ENCODE measurements at places on chromosomes 16 and 17.

DNA sequence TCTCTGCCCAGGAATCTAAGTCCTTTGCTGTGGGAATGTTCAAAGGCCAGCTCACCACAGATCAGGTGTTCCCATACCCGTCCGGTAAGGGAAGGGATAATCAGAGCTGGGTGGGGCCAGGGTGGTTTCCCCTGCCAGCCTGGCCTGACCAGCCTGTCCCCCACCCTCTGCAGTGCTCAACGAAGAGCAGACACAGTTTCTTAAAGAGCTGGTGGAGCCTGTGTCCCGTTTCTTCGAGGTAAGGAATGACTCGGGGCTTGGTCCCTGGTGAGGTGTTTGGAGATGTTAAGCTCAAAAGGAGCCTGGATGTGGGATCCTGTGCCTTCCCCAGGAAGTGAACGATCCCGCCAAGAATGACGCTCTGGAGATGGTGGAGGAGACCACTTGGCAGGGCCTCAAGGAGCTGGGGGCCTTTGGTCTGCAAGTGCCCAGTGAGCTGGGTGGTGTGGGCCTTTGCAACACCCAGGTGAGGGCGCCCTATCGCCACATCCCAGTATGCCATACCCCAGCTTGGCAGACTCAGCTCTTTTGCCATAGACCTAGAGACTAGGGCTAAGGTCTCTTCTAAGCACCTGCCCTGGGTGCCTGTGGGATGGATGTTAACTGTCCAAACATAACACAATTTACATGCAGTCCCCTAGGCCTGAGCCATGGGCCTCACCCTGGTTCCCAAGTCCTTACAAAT, 997 bp downstream of the ACADVL start:
- H3K4me3 ChIP-seq = peak overlapping the region; percentile 83
- no peaks in the 10 kb centered on the region for H3K27me3 ChIP-seq
- H3K36me3 ChIP-seq = peaks cover 45% of the 10 kb centered on the region
- H3K4me1 ChIP-seq = peaks cover 70% of the 10 kb centered on the region

- H3K36me3 ChIP-seq = peaks cover 18% of the 10 kb centered on the region
- no peak overlapping the region for H3K4me3 ChIP-seq
- DNase-seq = peak; percentile 96
These were observed 5.1 kb upstream of the RASL10B start for GRCh38 chr17:35726127-35726952.

DNA sequence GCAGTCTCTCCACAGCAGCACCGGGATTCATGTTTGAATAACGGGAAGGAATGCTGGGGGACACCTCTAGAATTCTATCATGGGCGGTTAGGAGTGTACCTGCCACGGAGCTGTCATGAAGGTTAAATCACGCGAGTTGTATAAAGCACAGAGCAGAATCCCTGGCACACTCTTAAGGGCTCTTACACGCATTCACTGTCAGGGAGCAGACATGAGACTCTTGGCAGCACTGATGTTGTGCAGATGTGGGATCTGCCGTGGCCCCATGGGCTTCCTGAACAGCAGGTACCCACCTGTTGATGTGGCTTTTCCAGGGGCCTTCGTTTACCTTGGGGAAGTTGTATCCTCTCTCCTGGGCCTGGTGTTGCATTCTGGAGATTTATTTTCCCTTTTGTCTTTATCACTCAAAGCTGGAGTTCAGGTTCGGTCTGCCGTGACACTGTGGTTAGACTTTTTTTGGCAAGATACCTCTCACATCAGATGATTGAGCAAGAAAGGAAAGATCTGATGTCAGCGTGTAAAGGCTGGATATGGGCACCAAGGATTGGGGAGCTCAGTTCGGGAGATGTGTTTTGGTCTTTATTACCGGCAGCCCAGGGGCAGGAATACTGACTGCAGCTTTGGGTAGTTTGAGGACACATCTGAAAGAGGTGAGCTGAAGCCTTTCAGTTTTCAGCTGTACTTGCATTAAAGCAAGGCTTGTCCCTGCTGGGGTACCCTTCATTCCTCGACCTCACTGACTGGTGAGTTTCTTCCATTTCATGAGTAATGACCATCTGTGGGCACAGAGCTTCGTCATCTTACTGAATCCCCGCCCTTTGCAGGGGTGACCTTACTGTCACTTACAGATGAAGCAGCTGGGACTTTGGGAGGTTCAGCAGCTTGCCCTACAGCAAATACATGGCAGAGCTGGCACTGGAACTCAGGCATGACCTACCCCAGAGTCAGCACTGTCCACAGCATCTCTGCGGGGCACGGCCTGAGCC, 19.3 kb downstream of the KNOP1 start:
- peaks cover 22% of the 10 kb centered on the region for H3K4me1 ChIP-seq
- DNase-seq = no peak
- no peak overlapping the region for H3K4me3 ChIP-seq
- peaks cover 34% of the 10 kb centered on the region for H3K36me3 ChIP-seq
- no peaks in the 10 kb centered on the region for H3K27me3 ChIP-seq

GRCh38 chr16:17333229-17333628, 137.5 kb downstream of the XYLT1 start:
- no peak overlapping the region for H3K4me3 ChIP-seq
- no peaks in the 10 kb centered on the region for H3K4me1 ChIP-seq
- H3K36me3 ChIP-seq = no peaks in the 10 kb centered on the region
- no peak for DNase-seq
- no peak overlapping the region for H3K27ac ChIP-seq

DNA sequence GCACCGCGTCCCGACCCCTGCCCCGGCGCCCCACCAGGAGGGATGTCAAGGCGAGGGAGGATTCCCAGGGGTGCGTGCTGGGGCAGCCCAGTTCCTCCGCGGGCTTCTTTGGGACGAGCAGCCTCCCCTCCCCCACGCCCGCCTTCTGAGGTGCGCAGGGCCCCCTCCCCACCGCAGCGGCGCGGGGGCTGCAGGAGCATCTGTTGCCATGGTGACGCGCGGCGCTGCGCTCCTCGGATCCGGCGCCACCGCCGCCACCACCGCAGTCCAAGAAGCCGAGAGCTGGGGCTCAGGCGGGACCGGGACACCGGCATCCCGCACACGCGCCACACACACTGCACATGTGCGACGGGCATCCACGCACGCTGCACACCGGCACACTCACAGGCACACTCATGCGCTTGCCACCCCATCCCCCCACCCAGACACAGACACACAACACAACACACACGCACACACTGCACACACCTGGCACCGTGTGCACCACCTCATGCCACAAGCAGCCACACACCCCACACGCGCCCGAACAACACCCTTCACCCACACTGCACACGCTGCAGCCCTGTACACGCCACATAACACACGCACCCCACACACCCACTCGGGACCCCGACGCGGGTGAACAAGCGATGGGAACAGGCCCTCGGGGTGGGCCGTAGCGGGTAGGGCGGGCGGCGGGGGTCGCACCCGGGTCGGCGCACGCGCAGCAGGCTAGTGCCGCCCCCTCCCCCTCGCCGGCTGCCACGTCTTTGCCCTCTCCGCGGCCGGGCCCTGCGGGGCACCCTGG, 17.0 kb downstream of the ENPP7 start:
- DNase-seq = no peak
- no peak overlapping the region for H3K4me3 ChIP-seq
- no peak overlapping the region for H3K27ac ChIP-seq
- peaks cover 68% of the 10 kb centered on the region for H3K27me3 ChIP-seq
- peaks cover 14% of the 10 kb centered on the region for H3K4me1 ChIP-seq

DNA sequence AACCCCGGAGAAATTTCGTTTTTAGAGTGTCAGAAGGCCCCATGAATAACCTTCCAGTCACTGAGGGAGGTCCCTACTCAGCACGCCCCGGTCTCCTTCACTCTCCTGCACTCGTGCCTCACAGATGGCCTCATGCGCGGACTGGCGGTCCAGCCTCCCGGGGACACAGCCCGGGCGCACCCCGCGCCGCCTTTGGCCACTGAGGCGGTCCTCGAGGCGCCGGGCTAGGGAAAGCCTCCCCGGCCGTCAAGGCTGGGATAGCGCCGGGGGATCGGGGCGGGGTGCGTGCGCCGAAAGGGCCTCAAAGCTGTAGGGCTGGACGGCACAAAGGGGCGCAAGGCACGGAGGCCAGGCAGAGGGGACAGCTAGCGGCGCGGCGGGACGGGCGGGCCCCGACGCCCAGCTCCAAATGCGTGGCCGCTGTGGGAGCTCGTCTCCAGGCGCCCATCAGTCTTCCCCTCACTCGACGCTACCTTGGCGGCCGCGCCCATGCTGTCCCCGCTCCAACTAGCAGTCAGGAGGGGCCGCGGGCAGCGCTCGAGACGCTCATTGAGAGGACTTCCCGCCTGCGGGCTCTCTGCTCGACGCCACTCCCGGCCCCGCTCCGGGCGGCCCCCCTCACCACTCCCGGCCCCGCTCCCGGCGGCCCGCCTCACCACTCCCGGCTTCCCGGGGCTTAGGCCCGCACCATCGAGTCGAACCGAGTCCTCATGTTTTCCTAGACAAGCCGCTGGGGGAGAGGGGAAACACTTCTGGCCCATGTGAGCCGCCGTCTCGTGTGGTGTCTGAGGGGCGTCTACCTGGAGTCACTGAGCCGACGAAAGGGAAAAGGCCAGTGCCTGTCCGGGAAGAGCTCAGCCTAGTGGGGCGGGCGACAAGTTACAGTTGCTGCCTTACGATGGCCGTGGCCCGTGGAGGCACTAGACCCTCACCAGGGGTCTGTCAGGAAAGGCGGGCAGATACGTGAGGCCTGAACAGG, at the start of gene USP6:
Gene USP6 (plus strand): TSS at position 360 of the 979 bp plus-strand sequence. CDS start 14,336 bp downstream, outside the sequence.
- peaks cover 11% of the 10 kb centered on the region for H3K36me3 ChIP-seq
- H3K4me1 ChIP-seq = peaks cover 7% of the 10 kb centered on the region
- H3K27me3 ChIP-seq = peaks cover 17% of the 10 kb centered on the region
- no peak within 1 kb of the TSS for H3K27ac ChIP-seq
- H3K4me3 ChIP-seq = no peak within 1 kb of the TSS

DNA sequence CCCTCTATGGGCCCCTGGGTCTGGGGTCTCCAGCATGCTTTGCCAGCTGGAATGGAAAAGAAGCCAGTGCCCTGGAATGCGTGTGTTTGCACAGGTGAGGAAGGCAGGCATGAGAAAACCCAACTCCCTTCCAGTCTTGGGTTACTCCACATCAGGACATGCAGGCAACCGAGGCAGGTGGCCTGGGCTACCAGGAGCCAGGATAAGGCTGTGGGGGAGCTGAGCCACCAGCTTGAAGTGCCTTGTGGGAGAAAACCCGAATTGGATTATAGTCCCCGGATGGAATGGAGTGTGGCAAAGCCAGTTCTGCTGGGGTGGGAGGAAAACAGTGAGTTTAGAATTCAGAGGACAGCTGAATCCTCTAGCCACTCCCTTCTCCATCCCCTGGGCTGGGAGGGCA, 7.2 kb downstream of the SRCIN1 start:
- DNase-seq = peak; percentile 65
- H3K27me3 ChIP-seq = peaks cover 98% of the 10 kb centered on the region
- peaks cover 6% of the 10 kb centered on the region for H3K4me1 ChIP-seq

DNA sequence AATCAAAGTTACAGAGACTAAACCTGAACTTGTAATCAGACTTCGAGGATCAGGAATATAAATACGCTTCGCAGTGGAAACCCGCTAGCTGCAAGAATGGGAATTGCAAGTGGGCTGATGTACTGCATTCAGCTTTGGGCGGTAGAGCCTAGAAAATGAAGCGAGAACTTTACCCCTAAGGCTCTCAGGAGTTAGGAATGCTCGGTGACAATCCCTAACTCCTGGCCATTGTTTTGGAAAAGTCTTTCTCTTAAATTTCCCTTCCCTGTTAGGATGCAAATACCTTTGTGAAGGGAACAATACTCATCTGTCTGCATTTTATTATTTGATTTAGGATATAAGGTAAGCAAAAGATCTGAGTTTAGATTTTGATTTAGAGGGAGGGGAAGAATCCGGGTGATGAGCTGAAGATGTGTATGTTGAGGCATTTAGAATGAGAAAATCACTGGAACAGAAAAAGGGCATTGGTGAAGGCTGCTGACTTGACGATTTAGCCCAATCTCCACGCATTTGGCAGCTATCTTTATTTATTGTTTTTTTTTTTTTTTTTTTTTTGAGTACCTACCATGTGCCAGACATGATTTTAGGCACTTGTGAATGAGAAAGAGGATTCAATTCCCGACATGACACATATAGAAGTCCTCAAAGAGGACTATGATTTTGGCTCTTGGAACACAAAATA, 2.2 kb upstream of the TOX3 start:
- H3K4me3 ChIP-seq = no peak overlapping the region
- H3K36me3 ChIP-seq = no peaks in the 10 kb centered on the region
- DNase-seq = no peak
- no peak overlapping the region for H3K27ac ChIP-seq
- H3K27me3 ChIP-seq = peaks cover 28% of the 10 kb centered on the region

DNA sequence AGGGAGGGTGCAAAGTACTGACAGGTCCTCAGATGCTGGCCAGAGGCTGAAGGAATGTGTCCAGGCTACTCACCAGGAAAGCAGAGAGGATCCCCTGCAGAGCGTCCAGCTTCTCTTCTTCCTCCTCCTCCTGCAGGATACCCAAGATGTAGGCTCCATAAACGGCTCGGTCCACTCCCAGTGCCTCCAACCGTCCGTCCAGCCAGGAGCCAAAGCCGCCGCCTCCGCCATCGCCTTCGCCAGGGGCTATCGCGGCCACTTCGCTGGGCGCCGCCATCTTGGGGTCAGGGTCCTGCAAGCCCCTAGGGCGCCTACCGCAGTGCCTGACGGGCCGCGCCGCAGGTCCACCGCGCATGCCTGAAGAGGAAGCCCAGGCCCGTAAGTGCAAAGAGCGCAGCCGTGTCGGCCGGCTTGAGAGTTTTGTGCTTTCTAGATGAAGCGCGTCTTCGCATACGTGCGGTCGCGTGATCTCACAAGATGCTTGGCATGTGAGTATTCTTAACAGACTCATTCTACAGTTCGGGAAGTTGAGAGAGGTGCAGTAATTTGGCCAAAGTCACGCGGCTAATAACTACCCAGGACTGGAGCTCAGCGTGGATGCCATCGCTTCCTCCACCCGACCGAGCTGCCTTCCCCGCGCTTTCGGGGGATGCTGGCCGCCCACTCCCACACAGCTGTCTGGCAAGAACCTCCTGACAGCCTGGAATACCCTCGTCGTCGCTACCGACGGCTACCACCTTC, at the start of gene CCDC43:
Gene CCDC43 (minus strand): TSS at position 300 of the 741 bp plus-strand sequence. CDS start 23 bp downstream, at position 277.
- peak within 1 kb of the TSS; percentile 100 for H3K4me3 ChIP-seq
- peak within 1 kb of the TSS; percentile 82 for H3K27ac ChIP-seq
- H3K36me3 ChIP-seq = peaks cover 3% of the 10 kb centered on the region
- no peaks in the 10 kb centered on the region for H3K27me3 ChIP-seq
- peak; percentile 97 for DNase-seq
- H3K4me1 ChIP-seq = peaks cover 8% of the 10 kb centered on the region

DNA sequence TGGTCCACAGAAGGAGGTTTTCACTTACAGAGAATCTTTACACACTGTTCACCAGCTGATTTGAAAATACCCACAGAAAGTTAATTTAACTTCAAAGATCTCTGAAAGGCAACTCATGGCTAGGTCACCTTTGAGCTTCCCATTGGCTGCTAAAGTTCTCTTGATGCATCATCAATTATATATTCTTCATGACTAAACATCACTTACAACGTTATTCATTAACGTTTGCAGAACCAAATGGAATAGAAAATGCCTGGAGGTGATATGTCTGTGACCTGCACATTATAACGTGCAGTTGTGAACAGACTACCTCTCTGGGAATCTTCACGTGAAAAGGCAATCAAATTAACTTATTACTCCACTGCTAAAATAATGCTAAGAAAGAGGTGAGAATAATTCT, 238.5 kb downstream of the ZFHX3 start:
- H3K4me1 ChIP-seq = no peaks in the 10 kb centered on the region
- no peak for DNase-seq
- peaks cover 7% of the 10 kb centered on the region for H3K36me3 ChIP-seq
- H3K4me3 ChIP-seq = no peak overlapping the region

All from mesenchymal stem cell (in vitro differentiated cells and primary cell).